Neural progenitor cell (in vitro differentiated cells): ENCODE measurements at places on chromosomes 5 and 9. TPM values are rescaled to one million over a fixed set of nuclear protein-coding genes. Genes with fewer than 3 reads are reported as not detected.

CAMK2A gene
- 0.09 and 0.28 TPM in 2 replicates for total RNA-seq

RNF208 gene
- total RNA-seq: 0.77 and 0.84 TPM in 2 replicates

TMC1 gene
- total RNA-seq: not detected in 2 replicates

BTNL3 gene
- total RNA-seq: 0.34 TPM in 1 of 2 replicates, not detected in the other

SLCO4C1 gene
- 0.09 and 0.43 TPM in 2 replicates for total RNA-seq
